ENCODE measurements at places on chromosomes 2 and 18.

GRCh38 chr18:49359732-49360444 is 100.6 kb downstream of the DYM start:
- no peak overlapping the region for H3K4me3 ChIP-seq
- no peak overlapping the region for H3K27ac ChIP-seq
- DNase-seq = no peak
- no peaks in the 10 kb centered on the region for H3K36me3 ChIP-seq
- no peaks in the 10 kb centered on the region for H3K27me3 ChIP-seq

DNA sequence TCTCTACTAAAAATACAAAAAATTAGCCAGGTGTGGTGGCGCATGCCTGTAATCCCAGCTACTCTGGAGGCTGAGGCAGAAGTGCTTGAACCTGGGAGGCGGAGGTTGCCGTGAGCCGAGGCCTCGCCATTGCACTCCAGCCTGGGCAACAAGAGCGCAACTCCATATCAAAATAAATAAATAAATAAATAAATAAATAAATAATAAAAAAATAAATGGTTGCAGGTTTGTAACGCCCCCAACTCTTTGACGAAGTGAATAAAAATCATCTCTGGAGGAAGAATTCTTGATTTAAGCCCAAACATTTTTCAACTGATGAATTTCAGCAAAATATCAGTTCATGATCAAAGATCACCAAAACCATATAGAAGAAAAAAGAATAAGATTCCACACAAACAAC is 13.3 kb upstream of the CNRIP1 start:
- H3K27me3 ChIP-seq = no peaks in the 10 kb centered on the region
- DNase-seq = no peak
- no peaks in the 10 kb centered on the region for H3K4me1 ChIP-seq
- no peak overlapping the region for H3K27ac ChIP-seq
- no peaks in the 10 kb centered on the region for H3K36me3 ChIP-seq
- H3K4me3 ChIP-seq = no peak overlapping the region

- no peak for DNase-seq
- no peak overlapping the region for H3K4me3 ChIP-seq
- H3K36me3 ChIP-seq = no peaks in the 10 kb centered on the region
- no peaks in the 10 kb centered on the region for H3K27me3 ChIP-seq
Measured at GRCh38 chr2:234022424-234022823, 28.1 kb upstream of the SPP2 start.

GRCh38 chr2:231701456-231702373 is 6.6 kb upstream of the PTMA start:
- H3K27me3 ChIP-seq = no peaks in the 10 kb centered on the region
- DNase-seq = no peak
- peak overlapping the region; percentile 62 for H3K27ac ChIP-seq
- peaks cover 28% of the 10 kb centered on the region for H3K4me1 ChIP-seq
- H3K4me3 ChIP-seq = no peak overlapping the region

DNA sequence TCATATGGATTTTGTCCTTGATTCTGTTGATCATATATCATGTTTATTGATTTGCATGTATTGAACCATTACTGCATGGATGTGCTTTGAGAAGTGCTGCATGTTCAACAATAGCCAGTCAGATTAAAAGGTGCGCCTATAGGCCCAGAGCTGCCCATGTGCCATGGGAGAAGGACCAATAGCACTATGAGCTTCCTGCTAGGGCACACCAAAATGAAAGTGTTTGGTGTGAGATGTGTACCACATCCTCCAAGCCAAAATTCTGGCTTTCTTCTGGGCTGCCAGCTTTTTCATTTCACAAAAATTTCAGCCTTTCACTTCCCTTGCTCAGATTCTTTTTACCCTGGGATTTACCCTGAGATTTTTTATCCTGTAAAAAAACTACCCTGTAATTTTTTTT is 34.8 kb upstream of the MMADHC start:
- no peak for DNase-seq
- H3K4me1 ChIP-seq = no peaks in the 10 kb centered on the region
- H3K4me3 ChIP-seq = no peak overlapping the region
- H3K27ac ChIP-seq = no peak overlapping the region
- H3K36me3 ChIP-seq = no peaks in the 10 kb centered on the region

GRCh38 chr18:59395226-59396175 is 36.4 kb upstream of the LMAN1 start:
- H3K27me3 ChIP-seq = no peaks in the 10 kb centered on the region
- H3K4me3 ChIP-seq = no peak overlapping the region
- peak; percentile 6 for DNase-seq
- no peaks in the 10 kb centered on the region for H3K36me3 ChIP-seq

GRCh38 chr18:7198326-7198725 is 32.6 kb upstream of the LRRC30 start:
- DNase-seq = no peak
- H3K36me3 ChIP-seq = no peaks in the 10 kb centered on the region
- H3K27ac ChIP-seq = peak overlapping the region; percentile 4
- H3K4me3 ChIP-seq = no peak overlapping the region
- H3K27me3 ChIP-seq = no peaks in the 10 kb centered on the region

DNA sequence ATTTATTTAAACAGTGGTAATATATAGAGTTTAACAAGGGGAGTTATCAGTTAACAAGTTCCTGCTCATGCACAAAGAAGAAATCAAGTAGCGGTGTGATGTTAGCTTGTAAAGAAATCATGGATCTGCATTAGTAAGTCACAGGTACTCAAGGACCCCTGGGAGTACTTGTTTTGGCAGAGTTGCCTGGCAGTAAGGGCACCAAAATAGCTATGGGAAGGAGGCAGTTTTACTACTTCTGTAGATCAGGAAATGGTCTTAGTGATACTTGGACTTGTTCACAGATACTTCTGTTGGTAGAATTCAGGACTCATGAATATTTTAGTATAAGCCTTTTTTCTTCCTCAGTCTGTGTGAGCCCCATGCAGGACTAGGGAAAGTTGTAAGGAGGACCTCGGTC is 107.3 kb upstream of the IL1R2 start:
- no peak overlapping the region for H3K4me3 ChIP-seq
- no peaks in the 10 kb centered on the region for H3K27me3 ChIP-seq
- DNase-seq = no peak
- peaks cover 11% of the 10 kb centered on the region for H3K4me1 ChIP-seq
- H3K36me3 ChIP-seq = peaks cover 7% of the 10 kb centered on the region
- no peak overlapping the region for H3K27ac ChIP-seq

DNA sequence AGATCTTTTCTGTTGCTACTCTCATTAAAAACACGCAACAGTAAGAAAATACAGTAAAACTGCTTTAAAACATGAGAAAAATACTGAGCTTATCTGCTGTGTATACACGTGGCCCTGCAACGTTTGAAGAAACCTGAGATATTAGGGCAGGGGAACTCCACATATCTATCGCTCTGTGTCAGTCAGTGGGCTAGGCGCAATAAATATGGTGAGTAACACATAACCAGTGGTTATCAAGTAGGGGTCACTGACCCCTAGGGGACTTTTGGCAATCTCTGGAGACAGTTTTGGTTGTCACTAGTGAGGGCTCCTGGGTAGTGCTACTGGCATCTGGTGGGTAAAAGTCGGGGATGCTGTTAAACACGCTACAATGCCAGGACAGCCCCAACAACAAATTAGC is 14.9 kb downstream of the STAT1 start:
- no peaks in the 10 kb centered on the region for H3K27me3 ChIP-seq
- DNase-seq = no peak
- H3K4me1 ChIP-seq = no peaks in the 10 kb centered on the region
- H3K36me3 ChIP-seq = peaks cover 77% of the 10 kb centered on the region

GRCh38 chr2:85269959-85270358 is 57.8 kb downstream of the TGOLN2 start:
- no peaks in the 10 kb centered on the region for H3K27me3 ChIP-seq
- no peaks in the 10 kb centered on the region for H3K36me3 ChIP-seq
- DNase-seq = no peak
- H3K4me1 ChIP-seq = peaks cover 37% of the 10 kb centered on the region
- H3K4me3 ChIP-seq = no peak overlapping the region

GRCh38 chr2:5538772-5539171 is 153.4 kb upstream of the SOX11 start:
- H3K4me3 ChIP-seq = no peak overlapping the region
- H3K36me3 ChIP-seq = no peaks in the 10 kb centered on the region
- H3K4me1 ChIP-seq = no peaks in the 10 kb centered on the region
- no peak for DNase-seq
- no peak overlapping the region for H3K27ac ChIP-seq

GRCh38 chr2:106114166-106114565 is 79.9 kb downstream of the UXS1 start:
- no peak overlapping the region for H3K4me3 ChIP-seq
- H3K4me1 ChIP-seq = no peaks in the 10 kb centered on the region
- peak overlapping the region; percentile 77 for H3K27ac ChIP-seq
- peaks cover 41% of the 10 kb centered on the region for H3K36me3 ChIP-seq
- no peak for DNase-seq

- no peaks in the 10 kb centered on the region for H3K36me3 ChIP-seq
- H3K27ac ChIP-seq = no peak overlapping the region
- H3K4me3 ChIP-seq = no peak overlapping the region
- H3K27me3 ChIP-seq = no peaks in the 10 kb centered on the region
Measured at GRCh38 chr18:48866028-48866733, 84.6 kb downstream of the SMAD7 start.

All from upper lobe of left lung (tissue), 6 donors.